ENCODE measurements at places on chromosomes 4 and X.
A peak's percentile ranks its signal among the peaks of the same experiment; 100 is the strongest.

- DNase-seq: peak; percentile 50
These were observed 9.6 kb downstream of the HAUS7 start for GRCh38 chrX:153460826-153461225.

DNA sequence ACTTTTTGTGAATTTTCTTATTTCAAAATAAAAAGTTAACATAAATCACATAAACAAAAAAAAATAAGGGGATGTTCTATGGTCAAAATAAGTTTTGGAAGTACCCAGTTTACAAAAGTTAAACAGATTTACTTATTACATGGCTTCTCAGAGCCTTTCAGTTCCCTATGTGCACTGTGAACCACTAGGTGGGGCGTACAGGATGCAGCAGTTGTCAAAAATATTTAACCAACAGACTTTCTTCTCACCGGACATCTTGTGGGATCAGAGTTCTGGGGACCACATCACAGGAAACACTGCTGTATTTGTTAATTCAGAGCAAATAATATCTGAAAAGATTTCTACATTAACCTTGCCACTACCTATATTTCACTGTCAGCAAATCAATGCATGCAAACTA lies 74.1 kb downstream of the SMARCA1 start:
- DNase-seq: no peak

DNA sequence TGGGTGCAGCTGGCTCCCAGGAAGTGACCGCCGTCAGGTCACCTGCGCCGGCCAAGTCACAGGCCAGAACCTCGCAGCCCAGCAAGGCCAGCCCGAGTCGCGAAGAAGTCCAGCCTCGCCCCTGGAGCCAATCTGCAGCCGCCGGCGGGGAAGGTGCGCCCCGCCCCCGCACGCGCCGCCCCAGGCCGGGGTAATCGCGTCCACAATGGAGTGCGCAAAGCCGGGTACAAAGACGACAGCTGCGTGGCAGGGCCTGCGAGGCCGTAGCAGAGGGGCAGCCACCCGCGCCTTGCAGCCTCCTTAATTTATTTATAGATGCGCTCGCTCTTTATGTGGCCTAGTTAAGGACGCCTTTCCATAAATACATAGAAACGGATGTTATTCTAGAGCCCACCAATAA lies 139.4 kb upstream of the CPEB2 start:
- DNase-seq: no peak

GRCh38 chr4:174467107-174467506 lies 55.2 kb downstream of the HPGD start:
- no peak for DNase-seq

DNA sequence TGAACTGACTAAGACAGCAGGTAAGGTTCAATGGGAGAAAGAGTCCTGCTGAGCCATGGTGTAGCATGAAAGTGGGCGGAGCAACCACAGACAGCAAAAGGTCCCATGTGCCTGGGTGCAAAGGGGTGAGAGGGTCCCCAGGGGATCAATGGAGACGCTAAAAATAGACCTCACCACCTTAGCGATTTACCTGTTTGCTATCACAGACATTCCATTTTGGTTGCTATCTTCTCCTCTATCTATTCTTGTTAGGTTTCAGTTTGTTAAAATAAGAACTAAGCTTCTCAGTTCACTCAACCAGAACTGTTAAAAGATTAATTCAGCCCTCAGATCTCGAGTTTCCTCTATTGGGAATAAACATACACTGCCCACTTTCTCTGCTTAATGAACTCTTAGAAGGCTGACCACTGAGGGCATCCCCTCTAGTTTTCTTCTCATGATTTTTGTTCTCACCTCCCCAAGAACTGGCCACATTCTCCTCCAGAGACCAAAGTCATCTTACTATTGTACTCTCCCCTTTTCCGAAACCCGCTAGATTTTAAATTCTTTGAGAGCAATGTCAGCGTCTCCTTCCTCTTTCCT lies 136.7 kb downstream of the PARM1 start:
- DNase-seq: no peak

GRCh38 chrX:130267956-130268448 lies 697 bp downstream of the ZNF280C start:
- peak; percentile 1 for DNase-seq

Measured in dermis microvascular lymphatic vessel endothelial cell (primary cell).